ENCODE measurements at places on chromosomes 1 and 21.

DNA sequence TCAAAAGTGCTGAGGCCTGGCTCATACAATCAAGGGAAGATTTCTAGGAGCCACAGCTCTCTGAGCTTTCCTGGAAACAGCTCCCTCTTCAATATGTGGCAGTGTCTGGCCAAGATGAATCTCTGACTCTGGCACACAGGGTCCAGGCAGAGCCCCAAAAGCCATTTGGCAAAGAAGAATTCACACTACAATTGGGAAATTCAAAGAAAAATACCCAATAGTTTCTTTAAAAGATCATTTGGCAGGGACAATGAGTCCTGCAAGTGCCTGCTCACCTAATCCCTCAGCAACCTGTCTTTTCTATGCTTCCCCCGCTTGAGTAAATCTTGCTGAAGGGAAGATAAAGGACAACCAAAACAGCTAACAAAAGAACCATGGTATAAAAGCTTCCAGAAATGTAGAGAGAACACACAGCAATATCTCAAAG, 124.6 kb downstream of the TGFBR3 start:
- no peak for DNase-seq

GRCh38 chr21:44896561-44897286, 23.2 kb upstream of the PTTG1IP start:
- no peak for DNase-seq

GRCh38 chr1:159200769-159201168, 3.9 kb upstream of the ACKR1 start:
- no peak for DNase-seq

GRCh38 chr1:233281711-233282581, 13.6 kb downstream of the PCNX2 start:
- no peak for DNase-seq

DNA sequence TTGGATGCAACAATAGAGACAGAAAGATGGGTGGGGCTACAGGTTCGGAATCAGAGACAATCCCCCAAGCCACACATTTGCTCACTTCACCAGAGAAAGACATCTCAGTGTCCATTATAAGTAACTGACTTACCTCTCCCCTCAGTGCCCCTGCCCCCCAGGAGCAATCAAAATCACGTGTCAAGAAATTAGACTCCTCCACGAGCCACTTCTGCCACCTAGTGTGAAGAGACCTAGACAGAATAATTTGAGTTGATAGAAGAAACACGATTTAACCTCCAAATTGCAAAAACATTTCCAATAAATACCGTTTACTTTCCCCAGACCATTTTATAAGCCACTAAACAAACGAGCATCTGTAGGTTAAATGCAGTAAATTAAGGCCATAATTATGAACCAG, 123.2 kb downstream of the SLC30A10 start:
- no peak for DNase-seq

DNA sequence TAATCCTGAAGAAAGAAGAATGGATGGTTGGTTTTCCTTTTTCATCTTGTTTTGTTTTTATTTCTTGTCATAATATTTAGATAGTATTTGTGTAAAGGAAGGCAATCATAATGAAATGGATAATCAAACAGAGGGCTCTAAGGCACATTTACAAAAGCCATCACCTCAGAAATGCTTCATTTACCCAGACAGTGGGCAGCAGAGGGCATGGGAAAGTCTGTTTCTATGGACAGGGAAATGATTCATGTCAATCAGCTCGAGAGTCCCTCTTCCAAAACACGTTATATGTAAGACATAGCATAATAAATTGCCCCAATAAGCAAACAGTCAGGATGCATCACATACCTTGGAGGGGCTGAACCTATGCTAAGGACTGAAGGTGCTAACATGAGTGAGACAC, 426.1 kb downstream of the PLPP3 start:
- no peak for DNase-seq

GRCh38 chr1:185517808-185518419, 200.9 kb upstream of the IVNS1ABP start:
- no peak for DNase-seq

DNA sequence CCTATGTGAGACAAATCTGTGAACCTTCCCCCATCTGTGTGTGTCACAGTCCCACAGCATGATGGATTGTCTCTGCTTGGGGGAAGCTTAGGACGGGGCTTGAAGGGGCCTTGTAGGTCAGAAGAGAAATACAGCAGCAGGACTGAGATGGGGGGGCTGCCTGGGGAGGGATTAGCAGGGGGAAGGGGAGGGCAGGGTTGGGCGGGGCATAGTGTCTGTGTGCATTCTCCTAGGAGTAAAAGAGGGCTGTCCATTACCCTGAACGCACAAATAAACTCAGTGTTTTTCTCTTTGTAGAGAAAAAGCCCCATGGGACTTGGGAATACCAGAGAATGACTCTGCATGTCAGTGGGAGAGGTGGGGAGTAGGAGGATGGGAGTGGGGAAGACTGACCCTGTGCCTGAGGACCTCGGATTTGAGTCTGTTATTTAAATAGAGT, 16.4 kb downstream of the RNF220 start:
- no peak for DNase-seq

GRCh38 chr1:218242171-218242570, 42.9 kb upstream of the RRP15 start:
- peak; percentile 14 for DNase-seq

DNA sequence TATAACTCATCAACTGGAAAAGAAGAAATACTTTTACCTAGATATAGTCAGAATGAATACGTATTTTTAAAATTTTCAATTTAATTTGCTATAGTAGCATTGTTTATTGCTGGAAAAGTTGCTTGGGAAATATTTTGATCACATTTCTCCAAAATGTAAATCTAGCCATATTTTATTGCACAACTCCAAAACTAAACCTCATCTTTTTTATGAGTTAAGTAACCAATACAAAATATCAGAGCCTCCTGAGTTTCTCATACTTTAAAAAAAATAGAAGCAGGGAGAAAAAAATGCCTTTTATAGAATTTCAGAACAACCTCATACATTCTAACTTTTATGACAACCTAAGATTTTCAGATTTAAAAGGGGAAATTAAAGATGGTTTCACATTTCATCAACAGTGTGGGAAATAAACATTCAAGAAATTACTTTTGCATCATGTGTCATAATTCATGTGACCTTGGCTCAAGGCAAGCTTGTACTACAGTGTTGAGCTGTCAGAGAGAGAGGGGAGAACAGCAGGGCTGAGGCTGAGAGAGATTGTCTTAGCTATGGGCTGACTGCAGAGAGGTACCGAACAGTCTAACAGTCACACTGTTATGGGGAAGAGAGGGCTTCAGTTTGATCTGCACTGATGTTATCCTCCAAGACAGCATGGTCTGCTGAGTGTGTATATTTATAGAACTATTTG, 519.0 kb downstream of the LTN1 start:
- DNase-seq: no peak

DNA sequence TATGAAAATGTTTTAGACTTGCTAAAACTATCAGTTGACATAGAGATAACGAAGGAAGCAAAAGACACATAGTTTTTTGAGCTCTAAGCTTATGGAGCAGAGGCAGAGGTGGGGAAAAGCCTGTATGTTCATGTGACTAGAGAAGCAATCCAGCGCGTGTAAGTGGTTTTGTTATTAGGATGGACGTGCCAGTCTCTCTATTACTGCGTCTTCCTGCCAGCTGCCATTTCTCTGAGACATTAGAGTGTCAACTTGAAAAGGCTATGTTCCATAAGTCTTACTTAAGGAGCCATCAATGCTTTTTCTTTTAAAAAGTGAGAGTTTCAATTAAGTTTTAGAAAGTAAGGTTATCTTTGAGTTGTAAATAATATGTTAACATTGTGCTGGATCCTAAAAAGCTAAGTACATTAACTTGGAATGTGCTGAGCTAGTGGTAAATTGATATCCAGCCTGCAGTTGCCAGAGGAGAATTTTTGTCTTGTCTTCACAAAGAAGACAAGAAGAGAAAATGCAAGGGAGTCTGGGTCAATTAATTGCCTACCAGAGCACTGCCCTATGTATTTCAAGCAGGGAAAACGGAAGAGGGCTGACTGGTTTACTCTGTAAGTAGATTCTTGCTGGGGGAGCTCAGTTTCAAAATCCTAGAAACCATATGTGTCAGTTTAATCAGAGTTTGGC, 161.8 kb upstream of the B3GALT2 start:
- no peak for DNase-seq

GRCh38 chr1:40161888-40162397, 756 bp downstream of the RLF start:
- no peak for DNase-seq

- no peak for DNase-seq
Observed at GRCh38 chr21:39461419-39461818, 9.6 kb downstream of the SH3BGR start.

GRCh38 chr1:36350659-36351226, 27.3 kb upstream of the EVA1B start:
- peak; percentile 73 for DNase-seq

Data from HS-5 (cell line).